ENCODE measurements at places on chromosomes 5 and 9.

DNA sequence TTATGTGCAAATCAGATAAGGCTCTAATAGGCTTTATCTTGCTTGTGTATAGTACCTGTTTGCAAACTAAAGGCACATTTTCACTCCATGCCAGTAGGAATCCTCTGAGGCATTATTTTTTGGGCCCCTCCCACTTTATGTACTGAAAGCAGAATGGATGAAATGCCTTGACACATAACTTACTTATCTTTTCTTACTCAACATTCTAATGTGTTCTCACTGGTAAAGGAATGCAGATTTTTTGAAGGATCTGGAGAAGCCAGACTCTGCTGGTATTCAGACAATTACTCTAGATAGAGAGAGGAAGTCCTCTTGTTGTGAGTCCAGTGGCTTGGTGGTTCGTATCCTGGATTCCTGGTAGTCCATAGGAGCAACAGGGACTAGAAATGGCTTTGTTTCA lies 336.7 kb downstream of the CCDC171 start:
- no peak for DNase-seq

- DNase-seq, result peak; percentile 66
Observed at GRCh38 chr9:89593727-89594427, 10.9 kb upstream of the GADD45G start.

GRCh38 chr5:173003360-173003759 lies 19.8 kb downstream of the ATP6V0E1 start:
- no peak for DNase-seq

DNA sequence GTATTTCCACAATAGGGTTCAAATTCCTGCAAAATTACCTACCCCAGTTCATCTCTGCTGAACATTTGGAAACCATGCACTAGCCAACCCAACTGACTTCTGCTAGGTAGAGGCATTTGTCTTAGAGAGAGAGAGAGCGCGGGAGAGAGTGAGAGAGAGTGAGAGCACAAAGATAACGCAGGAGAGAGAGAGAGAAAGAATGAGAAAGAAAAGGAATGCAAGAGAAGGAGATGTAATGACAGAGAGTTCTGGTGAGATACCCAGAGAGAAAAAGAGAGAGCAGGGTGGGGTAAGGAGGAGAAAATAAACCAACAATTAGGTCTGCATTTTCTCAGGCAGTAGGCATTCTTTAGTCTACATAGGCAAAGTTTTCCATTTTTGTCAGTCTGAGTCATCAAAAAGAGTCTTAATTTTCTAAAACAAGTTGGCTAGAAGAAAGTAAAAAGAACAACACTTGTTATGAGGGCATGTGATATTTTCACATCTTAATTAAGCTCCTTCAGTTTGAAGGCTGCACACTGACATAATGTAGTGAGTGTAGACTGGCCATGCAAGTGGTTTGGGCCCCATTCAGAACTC lies 98.2 kb downstream of the MAP1B start:
- DNase-seq, result no peak

- DNase-seq, result peak; percentile 90
Observed at GRCh38 chr9:35489313-35490154, at the start of gene RUSC2. RUSC2 (plus strand) TSS chr9:35490111; CDS start chr9:35546522, 56,411 bp downstream.

- DNase-seq, result no peak
Observed at GRCh38 chr5:156589946-156590216, 260.2 kb upstream of the PPP1R2B start.

- no peak for DNase-seq
Observed at GRCh38 chr9:24616863-24617262, 71.2 kb upstream of the IZUMO3 start.

DNA sequence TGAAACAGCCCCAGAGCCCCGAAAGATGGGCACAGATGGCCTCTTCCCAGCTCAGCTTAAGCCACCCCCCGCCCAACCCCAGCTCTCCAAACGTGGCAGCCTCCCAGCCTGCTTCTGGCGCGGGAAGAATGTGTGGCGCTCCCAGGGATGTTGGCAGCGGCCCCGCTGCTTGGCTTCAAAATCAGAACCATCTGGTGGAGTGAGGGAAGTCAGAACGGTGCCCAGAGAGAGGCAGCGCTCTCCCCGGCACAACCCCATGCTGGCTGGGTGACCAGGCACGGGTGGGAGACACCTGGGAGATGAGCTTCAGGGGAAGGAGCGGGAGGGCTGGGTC lies 72.7 kb upstream of the ORM1 start:
- DNase-seq, result peak; percentile 91

DNA sequence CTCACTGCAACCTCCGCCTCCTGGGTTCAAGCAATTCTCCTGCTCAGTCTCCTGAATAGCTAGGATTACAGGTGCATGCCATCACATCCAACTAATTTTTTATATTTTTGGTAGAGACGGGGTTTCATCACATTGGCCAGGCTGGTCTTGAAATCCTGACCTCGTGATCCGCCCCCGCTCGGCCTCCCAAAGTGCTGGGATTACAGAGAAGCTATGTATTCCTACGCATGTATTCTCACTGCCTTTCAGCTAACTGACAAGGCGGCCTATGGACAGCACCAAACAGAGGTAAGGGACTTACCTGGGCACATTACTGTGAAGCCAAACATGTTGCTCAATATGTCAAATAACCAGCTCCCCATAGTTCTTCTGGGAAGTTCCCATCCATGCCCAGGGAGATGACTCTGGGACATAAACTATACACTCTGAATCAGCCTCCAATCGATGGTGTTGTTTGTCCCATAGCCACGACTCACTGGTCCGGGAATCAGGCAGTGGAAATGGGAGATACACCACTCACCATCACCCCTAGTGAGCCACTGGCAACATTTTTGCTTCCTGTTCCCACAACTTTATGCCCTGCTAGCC lies 114.6 kb downstream of the SYK start:
- no peak for DNase-seq

DNA sequence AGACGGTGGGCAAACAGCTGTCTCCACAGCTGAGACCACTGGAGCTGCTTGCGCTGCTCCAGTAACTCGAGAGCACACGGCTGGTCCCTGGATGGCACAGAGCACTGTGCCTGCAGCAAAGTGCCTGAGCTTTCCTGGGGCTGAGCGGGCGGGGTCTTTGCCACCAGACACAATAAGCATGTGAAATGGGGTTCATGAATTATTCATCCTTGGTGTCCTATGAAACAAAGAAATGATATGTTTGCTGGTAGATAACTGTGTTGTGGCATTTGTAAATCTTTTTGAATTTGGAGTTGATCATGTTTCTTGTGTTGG lies 151.7 kb upstream of the MPDZ start:
- no peak for DNase-seq

GRCh38 chr5:150263801-150264621 lies 25.6 kb downstream of the CAMK2A start:
- DNase-seq, result no peak

- no peak for DNase-seq
Observed at GRCh38 chr9:7608261-7608660, 191.3 kb downstream of the DMAC1 start.

GRCh38 chr9:134396825-134397224 lies 70.6 kb downstream of the RXRA start:
- no peak for DNase-seq

DNA sequence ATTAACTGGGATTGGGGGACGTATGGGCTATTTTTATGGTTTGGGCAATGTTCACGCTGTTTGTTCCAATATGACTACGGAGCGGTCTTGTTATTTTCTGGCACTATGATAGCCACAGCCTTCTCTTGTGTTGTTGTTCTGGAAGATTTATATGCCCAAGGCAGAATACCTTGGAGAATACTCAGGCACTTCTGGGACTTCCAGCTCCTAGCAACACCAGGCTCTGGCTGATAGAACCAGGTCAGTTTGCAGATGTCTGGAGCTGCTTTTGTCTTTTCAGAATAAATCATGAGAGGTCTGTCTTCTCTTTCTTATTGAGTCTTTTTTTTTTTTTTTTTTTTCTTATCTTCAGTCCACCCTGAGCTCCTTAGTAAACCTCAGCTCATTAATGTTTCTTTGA lies 262.5 kb downstream of the MED10 start:
- no peak for DNase-seq

DNA sequence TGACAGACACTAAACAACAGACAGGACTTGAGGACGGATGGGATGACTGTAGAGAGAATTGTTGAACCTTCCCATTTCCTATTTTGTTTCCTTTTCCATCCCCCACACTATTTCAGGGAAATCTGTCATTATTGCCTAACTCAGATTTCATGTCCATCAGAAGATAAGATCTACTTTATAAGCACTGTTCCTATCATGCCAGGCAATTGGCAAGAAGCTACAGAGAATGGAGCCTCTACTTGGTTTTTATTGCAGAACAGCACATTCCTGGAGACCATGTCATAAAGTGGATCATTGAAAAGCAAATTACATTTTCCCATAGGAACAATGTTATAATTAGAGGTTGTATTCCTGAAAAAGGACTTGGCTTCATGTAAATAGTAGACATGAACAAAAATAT lies 173.7 kb upstream of the KIF2A start:
- DNase-seq, result no peak

DNA sequence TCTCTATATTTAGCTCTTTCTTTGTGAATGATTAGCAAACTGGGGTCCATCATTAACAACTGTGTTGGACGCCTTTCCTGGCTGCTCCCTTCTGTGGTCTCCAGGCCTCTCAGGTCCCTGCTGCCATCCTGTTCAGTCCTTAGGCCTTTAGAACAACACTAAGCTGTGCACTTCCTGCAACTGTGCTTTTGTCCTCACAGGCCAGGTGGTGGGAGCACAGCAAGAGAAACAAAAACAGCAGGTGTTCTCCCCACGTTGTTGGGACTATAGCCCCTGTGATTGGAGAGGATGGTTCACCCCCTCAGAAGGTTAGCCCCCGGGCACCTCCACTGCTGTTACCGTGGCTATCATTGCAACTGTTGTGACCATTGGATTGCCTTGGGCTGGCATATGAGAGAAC lies 41.7 kb upstream of the CLINT1 start:
- DNase-seq, result no peak

- DNase-seq, result no peak
Observed at GRCh38 chr5:66149950-66150349, 5.8 kb downstream of the SREK1 start.

All from Right ventricle myocardium inferior (tissue), 1 donor.